ENCODE measurements at places on chromosomes 1 and 21. TPM values are rescaled to one million over a fixed set of nuclear protein-coding genes. Genes with fewer than 3 reads are reported as not detected.
A peak's percentile ranks its signal among the peaks of the same experiment; 100 is the strongest.

GPR157 gene
- 5.4 TPM for total RNA-seq

IARS2 gene
- total RNA-seq: 157 TPM

DNA sequence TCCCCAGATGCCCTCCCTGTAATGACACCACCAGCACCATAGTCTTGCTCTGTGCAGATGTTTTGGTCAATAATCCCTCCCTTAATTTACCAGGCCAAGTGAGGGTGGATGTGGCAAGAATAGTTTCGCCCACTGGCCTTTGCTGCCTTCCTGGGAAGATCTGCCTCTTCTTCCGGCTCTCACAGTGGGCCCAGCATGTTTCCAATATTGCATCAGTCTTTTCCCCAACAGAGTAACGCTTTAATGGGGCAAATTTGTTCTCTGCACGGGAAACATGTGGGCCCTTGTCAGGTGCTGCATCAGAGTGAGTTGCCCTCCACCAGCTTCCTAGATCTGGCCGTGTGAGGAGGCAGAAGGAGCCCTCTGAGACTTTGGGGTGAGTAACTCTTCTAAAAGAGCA, 12.0 kb upstream of the ALX3 start:
- no peak for DNase-seq

- DNase-seq: no peak
Measured at GRCh38 chr1:77757603-77758002, 2.0 kb downstream of the USP33 start.

GRCh38 chr1:57017200-57017599, 51.4 kb upstream of the C8B start:
- DNase-seq: no peak

- DNase-seq: peak; percentile 61
Measured at GRCh38 chr1:155437405-155437804, 116.7 kb downstream of the RUSC1 start.

GRCh38 chr1:53732912-53733317, 6.0 kb downstream of the GLIS1 start:
- DNase-seq: no peak

DNA sequence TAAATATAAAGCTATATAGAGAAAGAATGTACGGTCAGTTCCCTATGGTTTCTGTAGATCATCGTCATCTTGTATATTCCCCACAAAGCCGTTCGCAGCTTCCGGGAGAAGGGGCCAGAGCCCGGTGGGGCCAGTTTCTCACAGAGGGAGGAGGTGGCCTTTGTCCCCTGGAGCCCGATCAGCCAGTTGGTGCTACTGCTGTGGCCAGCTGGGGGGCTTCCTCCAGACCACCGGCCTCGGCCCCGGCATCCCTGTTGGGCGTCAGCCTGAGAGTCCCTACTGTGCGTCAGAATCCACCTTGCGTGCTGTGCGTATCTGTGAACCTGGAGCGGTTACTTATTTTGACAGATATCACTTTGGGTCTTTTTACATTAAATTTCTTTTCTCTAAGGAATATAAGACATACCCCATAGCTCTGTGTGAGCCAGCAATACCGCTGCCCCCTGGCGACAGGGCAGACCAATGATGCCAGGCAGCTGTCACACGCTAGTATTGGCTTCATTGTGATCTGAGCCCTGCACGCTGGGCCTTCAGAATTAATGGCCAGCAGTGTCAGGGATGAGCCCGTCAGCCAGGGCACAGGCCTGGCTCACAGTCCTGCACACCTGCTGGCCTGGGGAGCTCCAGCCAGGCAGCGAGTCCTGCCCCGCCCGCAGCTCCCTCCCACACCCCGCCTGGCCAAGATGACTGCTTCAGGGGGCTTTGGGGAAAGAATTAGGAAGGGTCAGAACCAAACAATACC, 145.9 kb downstream of the PGBD5 start:
- no peak for DNase-seq

Data from SK-MEL-5 (cell line).